Effector CD8-positive, alpha-beta T cell (primary cell): ENCODE measurements at places on chromosomes 1 and 21.

- DNase-seq = no peak
Measured at GRCh38 chr21:38952890-38953289, 147.2 kb downstream of the ETS2 start.

DNA sequence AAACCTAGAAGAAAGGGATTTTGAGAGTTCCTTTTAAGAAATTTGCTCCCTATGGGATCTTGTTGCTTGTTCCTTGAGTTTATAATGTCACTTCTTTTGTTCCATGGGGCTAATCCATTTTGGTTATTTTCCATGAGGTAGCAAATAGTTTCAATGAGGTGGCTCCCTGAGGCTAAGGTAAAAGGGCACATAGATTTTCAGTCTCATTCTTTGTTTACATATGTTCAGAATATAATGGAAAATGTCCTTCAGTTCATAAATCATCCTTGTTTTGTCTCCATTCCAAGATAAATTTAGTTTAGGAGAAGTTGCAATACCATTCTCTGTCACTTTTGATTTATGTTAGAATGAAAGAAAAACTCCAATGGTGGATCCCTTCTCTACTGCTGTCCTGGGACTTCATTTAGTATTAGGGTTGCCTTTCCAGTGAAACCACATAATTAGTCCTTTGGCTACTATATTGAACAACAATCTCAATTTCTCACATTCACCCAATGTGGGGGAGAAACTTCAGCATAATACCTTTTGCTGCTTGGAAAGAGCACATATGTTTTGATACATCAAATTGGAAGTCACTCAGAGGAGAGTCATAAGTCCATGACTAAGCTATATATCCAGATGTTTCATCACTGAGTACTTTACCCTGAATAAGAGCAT, 80.9 kb upstream of the ADAMTS5 start:
- no peak for DNase-seq

DNA sequence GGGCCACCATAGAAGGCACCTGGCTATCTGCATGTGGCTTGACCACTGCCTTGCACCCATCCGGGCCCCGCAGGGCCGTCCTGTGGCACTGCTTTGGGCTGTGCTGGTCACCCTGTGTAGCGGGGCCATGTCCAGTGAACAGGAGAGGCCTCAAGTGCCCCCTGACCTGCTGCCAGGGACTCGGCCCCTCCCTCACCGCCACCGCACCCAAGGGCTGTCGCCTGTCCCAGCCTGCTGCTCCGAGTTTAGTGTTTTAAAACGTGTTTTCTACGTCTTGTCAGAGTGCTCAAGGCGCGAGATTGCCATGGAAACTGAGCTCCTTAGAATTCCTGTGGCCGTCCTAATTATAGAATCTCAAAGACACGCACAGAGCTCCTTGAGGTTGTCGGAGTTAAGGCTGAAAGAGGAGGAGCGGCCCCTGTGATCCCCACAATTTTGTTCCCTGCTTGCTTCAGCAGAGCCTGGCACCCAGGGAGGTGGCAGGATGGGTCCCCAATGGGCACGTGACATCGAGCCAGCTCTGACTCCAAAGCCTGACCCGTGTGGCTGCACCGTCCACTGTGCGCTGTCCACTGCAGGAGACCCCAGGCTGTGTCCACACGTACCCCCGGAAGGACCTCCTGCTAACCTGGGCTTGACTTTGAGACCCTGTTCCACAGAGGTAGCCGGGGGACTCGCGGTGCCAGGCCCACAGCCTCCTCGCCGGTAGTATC, 66.2 kb downstream of the FAAP20 start:
- no peak for DNase-seq

GRCh38 chr1:53172426-53173128, 24.0 kb upstream of the CPT2 start:
- DNase-seq = no peak
